AG09309 (cell line): ENCODE measurements at places on chromosomes 11 and 22.
A peak's percentile ranks its signal among the peaks of the same experiment; 100 is the strongest.

DNA sequence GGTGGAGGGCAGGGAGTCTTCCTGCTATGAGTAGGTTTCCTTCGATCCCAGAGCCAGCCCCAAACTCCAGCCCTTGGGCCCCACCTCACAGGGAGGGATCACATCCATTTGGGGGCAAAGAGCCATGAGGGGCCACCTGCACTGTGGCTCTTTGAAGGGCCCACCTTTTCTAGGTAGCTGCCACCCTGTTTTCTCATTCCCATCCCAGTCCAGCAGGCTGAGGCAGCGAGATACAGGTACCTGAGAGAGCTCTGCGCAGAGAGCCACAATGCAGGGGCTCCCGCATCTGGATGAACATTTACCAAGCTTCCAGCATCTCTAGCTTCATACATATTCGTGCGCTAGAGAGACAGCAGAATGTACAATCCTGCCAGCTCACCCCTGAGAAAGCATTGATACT lies 16.3 kb downstream of the FXYD6 start:
- DNase-seq, result no peak

- no peak for DNase-seq
Measured at GRCh38 chr11:57620467-57620866, 23.0 kb downstream of the SERPING1 start.

DNA sequence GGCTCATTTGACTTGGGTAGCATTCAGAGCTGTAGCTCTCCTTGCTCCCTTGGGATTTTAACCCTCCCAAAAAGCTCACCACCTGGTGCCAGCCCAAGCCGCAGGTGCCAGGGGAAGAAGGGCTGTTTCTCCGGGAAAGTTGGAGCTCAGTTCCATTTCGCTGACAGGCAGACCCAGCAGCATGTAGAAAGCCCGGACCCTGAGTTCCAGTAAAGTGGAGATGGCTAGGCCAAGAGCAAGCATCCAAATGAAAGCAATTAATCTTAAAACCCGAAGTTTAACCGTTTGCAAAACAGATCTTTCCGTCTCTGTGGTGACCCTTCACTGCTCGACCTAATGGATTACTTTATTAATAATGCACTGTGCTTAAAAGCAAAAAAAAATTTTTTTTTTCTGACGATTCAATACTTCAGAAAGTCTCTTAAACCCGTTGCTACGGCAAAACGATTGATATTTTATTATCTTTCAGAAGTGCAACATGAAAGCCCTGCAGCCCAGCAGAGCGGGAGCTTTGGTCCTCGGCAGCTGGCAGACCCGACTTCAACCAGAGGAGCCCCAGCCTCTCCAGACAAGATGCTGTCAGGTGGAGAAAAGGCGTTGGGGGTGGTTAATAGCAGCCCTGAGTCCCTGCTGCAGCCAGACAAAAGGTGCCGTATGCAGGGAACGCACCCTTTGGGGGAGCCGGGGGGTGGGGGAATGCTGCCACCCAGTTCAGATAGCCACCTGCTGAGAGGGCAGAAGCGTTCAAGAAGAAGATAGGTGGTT lies 3.3 kb downstream of the LMO1 start:
- no peak for DNase-seq

DNA sequence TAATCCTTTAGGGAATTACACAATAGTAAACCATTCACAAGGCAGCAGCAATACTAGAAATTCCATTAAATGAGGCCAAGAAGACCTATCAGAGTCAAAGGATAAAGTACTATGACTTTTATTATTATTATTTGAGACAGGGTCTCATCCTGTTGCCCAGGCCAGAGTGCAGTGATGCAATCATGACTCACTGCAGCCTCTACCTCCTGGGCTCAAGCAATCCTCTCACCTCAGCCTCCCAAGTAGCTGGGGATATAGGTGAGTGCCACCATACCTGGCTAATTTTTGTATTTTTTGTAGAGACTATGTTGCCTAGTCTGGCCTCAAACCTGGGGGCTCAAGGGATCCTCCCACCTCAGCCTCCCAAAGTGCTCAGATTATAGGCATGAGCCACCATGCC lies 51.8 kb downstream of the TTC28 start:
- DNase-seq, result no peak

DNA sequence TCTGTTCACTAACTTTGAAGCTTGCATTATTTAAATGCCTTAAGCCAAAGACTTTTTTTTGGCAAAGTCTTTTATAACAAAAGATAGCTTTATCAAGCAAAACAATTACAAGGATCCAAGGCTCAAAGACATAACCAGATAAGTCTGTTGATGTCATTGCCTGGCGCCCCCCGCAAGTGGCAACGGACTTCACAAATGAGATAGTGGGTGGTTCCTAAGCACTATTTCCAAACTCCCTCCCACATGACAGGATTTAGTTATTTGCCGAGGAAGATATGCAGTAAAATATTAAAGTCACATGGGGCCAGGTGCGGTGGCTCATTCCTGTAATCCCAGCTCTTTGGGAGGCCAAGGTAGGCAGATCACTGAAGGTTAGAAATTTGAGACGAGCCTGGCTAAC lies 194.2 kb upstream of the DDI1 start:
- DNase-seq, result no peak

DNA sequence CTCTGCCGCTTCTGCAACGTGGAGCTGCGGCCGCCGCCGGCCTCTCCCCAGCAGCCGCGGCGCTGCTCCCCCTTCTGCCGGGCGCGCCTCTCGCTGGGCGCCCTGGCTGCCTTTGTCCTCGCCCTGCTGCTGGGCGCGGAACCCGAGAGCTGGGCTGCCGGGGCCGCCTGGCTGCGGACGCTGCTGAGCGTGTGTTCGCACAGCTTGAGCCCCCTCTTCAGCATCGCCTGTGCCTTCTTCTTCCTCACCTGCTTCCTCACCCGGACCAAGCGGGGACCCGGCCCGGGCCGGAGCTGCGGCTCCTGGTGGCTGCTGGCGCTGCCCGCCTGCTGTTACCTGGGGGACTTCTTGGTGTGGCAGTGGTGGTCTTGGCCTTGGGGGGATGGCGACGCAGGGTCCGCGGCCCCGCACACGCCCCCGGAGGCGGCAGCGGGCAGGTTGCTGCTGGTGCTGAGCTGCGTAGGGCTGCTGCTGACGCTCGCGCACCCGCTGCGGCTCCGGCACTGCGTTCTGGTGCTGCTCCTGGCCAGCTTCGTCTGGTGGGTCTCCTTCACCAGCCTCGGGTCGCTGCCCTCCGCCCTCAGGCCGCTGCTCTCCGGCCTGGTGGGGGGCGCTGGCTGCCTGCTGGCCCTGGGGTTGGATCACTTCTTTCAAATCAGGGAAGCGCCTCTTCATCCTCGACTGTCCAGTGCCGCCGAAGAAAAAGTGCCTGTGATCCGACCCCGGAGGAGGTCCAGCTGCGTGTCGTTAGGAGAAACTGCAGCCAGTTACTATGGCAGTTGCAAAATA lies 816 bp downstream of the PDE3B start:
- DNase-seq, result no peak

GRCh38 chr11:32870676-32871075 lies 21.9 kb upstream of the QSER1 start:
- DNase-seq, result no peak

DNA sequence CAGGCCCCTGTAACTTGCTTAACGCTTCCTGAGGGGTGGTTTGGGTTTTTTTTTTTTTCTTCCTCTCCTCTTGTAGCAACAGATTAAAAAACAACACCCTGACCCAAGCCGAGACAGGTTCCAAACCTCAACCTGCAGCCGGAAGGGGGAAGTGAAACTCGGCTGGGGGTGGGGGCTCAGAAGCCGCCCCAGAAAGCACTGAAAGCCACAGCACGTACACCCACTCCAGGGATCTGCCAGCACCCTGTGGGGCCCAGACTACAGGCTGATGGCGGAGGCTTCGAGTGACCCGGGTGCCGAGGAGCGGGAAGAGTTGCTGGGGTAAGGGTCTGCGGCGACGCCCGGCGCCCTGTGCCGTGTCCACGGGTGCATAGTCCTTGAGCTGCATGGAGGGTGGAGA lies at the start of gene LSP1:
Gene LSP1 (plus strand): TSS at position 208 of the 400 bp plus-strand sequence. CDS start 61 bp downstream, at position 269.
- DNase-seq, result no peak

DNA sequence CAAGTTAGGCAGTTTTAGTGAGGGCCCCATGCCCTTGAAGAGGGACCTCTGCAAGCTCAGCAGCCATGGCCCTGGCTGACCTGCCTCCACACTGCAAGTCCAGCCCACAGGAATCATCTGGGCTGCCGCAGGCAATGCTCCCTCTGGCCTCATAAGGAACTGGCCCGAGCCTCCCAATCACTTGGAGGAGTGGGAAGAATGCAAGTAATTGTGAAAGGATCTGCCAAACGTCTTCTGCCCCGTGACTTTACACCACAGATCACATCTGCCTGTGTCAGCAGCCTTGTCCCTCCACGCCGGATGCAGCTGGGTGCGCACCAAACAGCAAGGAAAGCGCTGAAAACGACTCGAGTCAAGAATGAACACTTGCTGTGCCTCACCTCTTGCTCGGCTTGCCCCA lies 23.8 kb downstream of the OPCML start:
- DNase-seq, result no peak

- peak; percentile 68 for DNase-seq
Measured at GRCh38 chr11:44747316-44747715, 20.6 kb downstream of the TSPAN18 start.
